SHP77 treated with DMSO at 0.1 percent for 48 hours (cell line): ENCODE measurements at places on chromosomes 13 and 19.

DNA sequence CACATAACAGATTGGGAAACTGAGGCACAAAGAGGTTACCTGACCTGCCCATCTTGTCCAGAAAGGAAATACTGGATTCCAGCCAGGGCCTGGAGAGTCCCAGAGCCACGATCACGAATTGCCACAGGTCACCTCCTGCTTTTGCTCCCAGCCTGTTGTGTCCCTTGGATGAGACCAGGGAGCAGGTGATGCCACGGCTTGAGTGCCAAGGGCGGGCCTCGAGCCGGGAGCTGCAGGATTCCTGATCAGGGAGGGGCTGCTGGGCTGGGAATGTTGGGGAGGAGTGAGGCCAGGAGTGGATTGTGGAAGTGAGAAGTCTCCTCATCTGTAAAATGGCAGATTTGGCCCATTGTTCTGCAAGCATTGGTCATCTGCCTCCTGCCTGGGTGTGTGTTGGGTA lies 29.4 kb downstream of the DNM2 start:
- no peak for DNase-seq

DNA sequence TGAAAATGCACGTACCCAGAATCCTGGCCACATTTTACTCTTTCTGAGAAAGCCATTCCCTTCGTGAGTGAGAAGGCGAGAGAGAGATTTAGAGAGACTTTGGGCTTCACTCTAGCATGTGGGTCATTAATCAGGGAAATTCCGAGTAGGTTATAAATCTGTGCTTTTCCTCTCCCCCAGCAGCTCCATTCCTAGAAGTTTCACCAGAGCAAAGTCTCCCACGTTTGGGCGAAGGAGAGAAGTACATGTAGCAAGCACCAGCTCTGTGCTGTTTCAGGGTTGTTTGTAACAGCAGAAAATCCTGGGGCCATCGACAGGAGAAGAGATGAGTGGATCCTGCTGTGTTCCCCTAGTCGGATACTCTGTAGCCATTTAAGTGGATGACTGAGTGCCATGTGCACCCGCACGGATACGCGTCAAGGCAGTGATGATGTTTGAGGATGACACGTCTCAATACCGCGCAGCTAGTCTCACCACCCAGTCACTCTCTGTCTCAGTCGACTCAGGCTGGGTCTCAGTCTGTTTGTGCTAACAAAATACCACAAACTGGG lies 131.8 kb upstream of the PEG3 start:
- no peak for DNase-seq

- peak; percentile 86 for DNase-seq
Measured at GRCh38 chr19:55452749-55453346, 8.6 kb downstream of the ISOC2 start.

- no peak for DNase-seq
Measured at GRCh38 chr13:112742583-112742982, 52.7 kb downstream of the ATP11A start.

- DNase-seq: no peak
Measured at GRCh38 chr13:75055296-75055695, 426.7 kb downstream of the TBC1D4 start.

GRCh38 chr19:15266683-15267082 lies 34.4 kb upstream of the EPHX3 start:
- DNase-seq: no peak

DNA sequence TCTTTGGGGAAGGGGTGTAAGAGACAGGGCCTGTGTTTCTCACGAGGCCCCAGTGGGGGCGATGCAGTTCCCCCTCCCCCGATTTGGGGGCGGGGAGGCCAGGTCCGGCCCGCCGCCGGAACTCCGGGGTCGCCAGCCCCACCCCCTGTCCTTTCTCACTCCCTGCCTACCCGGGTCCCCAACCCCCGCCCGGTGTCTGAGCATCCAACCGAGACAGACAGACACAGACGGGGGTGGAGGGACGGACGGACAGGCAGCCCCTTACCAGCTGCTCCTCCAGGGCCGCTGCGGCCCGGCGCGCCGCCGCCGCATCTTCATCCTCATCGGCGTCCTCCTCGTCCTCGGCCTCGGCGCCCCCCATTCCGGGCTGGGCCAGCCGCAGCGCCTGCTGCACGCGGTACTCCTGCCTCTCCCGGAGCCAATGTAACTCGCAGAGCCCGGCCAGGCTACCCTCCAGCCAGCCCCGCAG lies 397 bp downstream of the DACT3 start:
- DNase-seq: no peak

DNA sequence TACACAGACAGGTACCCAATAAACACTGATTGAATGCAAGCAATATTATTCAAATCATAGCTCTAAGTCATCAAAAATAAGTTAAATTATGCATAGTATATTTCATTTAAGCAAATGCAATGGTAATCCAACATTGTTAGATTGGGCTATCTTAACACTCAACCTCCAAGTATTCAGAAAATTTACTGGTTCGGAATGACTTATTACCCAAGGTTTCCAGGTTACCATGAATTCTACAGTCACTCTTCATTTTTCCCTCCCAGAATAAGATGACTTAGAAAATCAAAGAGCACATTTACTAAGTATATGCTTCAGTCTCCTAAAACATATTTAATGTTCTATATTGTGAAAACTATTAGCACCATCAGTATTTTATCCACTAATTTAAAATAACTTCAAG lies 6.0 kb downstream of the UBL3 start:
- DNase-seq: no peak

DNA sequence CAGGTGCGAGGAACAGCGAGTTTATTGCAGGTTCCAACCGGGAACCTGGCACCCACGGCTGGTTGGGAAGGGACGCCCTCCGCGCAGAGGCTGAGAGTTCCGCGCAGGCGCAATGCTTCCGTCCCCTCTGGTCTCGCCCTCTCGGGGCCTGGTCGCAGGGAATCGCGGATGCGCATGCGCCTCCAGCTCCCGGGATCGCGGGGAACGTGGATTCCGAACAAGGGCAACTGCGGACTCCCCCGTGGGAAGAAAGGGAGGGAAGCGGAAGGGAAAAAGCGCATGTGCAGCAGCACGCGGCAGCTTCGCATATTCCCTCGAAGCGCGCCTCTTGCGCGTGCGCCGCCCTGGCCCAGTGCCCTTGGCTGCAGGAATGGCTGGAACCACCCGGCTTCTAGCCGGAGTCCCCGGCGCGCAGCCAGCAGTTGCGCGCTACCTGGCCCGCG lies 1.1 kb downstream of the TSSK6 start:
- no peak for DNase-seq

- DNase-seq: peak; percentile 25
Measured at GRCh38 chr19:46840498-46840942, 10.1 kb downstream of the AP2S1 start.

DNA sequence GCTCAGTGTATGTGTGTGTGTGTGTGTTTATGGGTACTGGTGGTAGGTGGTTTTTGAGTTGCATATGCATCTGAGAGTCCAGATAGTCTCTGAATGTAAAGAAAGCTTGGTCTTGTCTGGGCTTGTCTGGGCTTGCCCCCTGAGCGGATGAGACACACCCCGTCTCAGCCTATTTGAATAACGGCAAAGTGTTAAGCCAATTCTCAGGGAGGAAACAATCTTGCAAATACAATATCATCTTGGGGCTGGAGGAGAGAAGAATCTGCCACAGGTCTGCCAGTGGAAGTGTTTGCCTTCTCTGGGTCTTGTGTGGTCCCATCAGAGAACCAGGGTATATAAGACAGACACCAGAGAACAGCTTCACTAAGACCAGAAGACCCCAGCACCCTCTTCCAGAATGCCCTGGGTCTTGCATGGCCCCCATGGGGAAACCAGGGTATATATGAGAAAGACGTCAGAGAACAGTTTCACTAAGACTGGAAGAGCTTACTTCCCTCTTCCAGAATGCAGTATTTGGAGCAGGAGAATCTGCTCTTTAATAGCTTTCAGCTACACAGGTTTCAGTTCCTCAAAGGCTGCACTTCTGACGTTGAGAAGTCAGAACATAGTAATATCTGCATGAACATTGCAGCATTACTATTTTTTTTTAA lies 13.3 kb downstream of the CD70 start:
- DNase-seq: no peak

GRCh38 chr13:31046711-31047279 lies 114.3 kb downstream of the TEX26 start:
- DNase-seq: peak; percentile 74

GRCh38 chr19:49954092-49954829 lies 6.7 kb downstream of the SIGLEC11 start:
- no peak for DNase-seq

DNA sequence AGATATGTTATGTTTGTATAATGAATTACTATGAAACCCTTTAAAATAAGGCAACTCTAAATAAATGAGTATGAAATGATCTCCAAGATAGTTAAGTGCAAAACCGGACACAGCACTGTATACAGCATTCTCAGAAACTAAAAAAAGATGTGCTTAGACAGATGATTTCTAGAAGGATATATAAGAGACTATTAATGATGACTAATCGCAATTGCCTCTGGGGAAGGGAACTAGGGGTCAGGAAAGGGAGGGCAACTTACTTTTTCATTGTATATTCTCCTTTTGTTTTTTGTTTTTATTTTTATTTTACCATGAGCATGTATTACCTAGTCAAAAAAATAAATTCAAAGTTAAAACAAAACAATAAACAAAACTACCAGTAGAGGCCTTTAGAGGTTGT lies 12.8 kb downstream of the PEG3 start:
- no peak for DNase-seq

DNA sequence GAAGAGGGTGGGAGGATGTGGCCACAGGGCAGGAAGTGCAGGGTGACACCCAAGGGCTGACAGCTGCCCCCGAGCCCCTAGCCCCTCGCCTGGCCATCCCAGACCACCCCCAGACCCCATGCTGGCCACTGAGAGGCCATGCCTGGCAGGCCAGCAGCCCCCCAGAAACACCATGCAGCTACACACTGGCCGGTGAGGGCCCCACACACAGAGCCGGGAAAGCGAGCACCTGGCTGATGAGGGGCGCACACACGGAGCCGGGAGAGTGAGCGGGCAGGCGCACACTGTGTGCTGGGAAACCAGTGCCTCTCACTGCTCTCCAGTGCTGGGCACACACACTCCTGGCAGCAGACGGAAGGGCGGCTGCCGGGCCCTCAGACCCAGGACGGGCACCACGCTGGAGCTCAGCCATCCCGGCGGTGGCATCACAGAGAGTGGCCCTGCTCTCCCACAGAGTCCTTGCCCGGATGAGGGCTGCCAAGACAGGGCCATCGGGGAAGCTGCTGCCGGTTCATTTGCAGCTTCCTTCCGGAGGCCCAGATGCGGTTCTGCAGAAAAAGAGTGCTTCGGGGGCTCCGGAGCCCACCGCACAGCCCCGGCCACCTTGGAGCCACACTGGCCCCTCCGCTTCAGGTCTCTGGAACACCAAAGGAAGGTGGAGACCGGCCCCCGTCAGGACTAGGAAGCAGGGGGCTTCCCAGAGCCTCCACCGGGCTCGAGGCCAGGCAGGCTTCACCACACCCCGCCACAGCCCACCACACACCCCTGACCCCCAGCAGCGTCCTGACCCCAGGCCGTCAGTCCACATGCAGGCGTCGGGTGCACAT lies 76.4 kb downstream of the SPACA7 start:
- no peak for DNase-seq

DNA sequence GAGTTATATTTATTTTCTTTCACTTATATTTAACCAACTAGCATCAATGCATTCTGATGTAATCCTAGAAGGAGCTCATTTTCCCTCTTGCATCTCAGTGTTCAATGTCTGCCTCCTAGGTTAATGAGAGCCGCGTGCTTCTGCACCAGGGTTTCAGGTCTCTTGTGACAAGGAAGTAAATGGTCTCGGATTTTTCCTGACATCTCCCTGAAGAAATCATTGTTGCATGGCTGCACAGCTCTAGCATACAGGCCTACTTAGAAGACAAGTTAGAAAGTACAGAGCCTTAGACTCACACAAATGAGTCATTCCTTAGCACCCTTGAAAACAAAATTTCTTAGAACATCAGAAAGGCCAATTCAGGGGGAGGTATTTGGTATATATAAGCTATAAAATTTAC lies 57.2 kb upstream of the KLF12 start:
- no peak for DNase-seq

- DNase-seq: no peak
Measured at GRCh38 chr13:73303851-73304250, 245.0 kb downstream of the KLF5 start.

DNA sequence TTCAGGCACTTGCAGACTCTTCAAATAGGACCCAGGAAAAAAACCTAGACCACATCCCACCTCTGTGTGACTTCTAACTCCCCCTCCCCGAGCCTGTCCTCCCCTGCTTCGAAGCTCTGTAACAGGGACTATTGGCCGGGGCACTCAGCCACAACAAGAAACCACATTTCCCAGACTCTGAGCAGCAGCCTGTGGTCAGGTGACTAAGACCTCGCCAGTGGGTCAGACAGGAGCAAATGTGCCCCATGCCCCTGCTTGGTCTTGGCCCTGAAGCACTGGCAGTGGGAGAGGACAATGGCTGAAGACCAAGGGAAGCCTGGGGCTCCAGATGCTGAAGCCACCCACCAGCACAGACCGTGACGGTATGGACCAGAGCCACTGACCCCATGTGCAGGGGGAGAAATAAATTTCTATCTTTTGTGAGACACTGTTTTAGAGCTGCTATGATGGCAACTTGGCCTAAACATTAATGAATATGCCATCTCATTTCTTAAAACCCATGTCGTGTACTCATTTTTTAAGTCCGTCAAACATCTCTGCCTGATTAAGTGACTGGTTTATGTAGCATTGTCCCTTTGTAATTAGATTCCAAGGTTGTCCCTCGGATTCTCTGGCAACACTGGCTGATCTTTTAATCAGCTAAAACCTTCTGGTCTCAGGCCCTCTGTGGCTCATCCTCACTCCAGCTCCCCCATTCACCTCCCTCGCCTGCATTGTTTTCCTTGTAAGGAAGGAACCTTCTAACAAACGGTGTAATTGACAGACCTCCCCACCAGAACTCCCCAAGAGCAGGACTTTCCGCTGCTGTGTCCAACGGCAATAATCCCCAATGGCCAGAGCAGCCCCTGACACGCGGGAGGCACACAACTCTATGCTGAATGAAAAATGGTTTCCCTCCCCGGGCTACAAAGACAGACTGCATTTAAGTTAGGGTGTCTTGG lies 98.4 kb downstream of the STK24 start:
- no peak for DNase-seq

DNA sequence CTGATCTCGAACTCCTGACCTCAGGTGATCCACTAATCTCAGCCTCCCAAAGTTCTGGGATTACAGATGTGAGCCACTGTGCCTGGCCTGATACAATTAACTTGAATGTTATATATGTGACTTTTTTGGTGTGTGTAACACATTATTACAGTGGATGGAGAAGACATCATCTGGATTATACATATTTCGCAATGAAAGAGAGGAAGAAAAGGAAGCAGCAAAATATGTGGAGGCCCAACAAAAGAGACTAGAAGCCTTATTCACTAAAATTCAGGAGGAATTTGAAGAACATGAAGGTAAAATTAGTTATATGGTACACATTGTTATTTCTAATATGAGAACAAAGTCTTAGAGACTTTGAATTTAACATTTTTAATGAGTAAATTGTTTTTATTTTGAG lies 55.5 kb downstream of the BRCA2 start:
- no peak for DNase-seq
